CD4-positive, alpha-beta T cell (primary cell): ENCODE measurements at places on chromosomes 16 and 17.

DNA sequence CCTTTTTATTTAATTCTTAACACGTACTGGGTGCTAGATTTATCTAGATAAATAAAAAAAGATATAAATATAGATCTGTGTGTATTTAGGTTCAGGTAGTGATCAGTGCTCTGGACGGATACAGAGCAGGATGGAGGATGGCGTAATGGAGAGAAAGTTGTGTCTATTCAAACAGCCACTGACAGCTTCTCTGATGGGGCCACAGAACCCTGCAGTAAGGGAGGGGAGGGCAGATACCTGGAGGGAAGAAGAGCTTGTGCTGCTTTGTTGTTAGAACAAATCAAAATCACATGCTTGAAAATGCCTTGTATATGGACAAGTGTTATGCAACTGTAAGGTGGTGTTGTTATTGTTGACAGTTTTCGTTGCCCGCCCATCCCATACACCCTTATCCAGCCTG is 170.2 kb downstream of the UTP18 start:
- DNase-seq, result peak; percentile 38

DNA sequence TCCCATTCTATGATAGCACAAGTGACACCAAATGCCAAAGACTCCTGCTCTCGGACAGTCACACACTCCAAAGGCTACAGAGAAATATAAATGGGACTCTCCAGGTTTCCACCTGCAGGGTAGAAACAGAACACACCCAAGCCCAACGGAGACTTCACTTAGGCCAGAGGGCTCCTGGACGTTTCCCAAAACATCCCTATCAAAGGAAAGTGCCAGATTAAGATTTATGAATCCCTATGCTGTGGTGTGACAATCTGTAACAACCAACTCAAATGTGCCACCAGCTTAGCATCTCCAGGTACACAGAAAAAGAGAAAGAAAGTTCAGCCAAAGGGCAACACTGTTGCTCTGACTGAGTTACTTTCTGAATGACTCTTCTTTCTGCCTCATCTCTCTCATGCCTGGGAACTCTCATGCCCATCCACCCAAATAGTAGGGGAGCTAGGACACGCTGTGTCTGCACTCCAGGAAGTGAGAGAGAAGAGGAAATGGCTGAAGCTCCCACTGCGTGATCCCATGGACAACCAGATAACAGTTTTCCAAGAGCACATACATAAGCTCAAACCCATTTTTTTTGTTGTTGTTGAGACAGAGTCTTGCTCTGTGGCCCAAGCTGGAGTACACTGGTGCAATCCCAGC is 49.7 kb downstream of the SMG6 start:
- DNase-seq, result no peak

GRCh38 chr17:28118362-28118761 is 75.9 kb downstream of the NLK start:
- no peak for DNase-seq

GRCh38 chr17:77425791-77426641 is 285.2 kb downstream of the SEC14L1 start:
- peak; percentile 63 for DNase-seq

- no peak for DNase-seq
Measured at GRCh38 chr17:34799751-34800150, 161.5 kb downstream of the CCT6B start.

DNA sequence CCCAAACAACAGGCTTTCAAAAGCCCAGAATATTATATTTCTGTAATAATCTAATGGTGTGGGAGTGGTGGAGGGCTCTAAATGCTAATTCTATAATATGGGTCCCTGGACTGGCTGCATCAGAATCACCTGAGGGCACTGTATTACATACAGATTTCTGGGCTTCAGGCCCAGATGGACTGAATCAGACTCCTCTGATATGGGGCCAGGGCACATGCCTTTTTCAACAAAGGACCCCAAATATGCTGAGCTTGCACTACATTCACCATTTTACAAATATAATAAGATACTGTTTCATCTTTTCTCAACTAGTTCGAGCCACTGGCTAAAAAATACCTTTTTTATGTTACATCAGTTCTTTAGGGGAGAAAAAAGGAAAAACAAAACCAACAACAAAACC is 309.7 kb downstream of the MAP2K6 start:
- DNase-seq, result no peak

GRCh38 chr16:72120026-72120425 is 26.4 kb downstream of the DHX38 start:
- no peak for DNase-seq

GRCh38 chr17:35238821-35239220 is 4.1 kb upstream of the SLFN5 start:
- DNase-seq, result no peak

GRCh38 chr17:21517538-21518293 is 141.6 kb downstream of the KCNJ12 start:
- no peak for DNase-seq

DNA sequence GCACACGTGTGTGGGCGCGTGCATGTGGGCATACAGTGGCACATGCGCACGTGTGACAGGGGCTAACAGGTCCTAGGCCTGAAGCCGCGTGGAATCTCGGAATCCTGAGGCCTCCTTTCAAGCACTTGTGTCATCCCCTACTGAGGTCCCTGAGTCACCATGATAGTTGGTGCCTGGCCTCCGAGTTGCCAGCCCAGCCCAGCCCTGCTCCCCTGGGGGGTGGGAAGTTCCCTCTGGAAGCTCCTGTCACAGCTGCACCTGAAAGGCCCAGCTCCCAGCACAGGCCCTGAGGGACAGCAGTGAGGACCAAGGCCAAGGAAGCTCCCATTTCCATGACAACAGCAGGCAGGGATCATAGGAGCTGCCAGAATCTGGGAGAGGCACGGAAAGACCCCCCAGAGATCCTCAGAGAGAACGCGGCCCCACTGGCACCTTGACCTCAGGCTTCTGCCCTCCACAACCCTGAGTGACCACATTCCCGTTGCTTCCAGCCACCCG is 35.4 kb upstream of the ENPP7 start:
- DNase-seq, result no peak

DNA sequence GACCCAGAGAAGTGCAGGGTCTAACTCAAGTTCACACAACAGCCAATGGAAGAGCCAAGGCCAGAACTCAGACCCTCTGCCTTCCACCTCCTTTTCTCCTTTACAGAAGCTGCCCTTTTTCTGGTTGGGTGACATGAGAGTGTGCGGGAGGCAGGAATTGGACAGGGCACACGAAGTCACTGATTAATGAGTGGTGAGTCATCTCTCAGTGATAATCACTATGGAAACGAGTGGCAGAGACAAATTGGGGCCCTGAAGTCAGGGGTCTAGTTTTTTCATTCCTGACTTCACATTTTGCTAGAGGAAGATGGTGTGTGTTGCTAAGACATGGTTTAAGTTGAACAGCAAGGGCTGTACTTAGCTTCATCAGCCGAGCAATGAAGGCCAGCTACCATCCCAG is 312.7 kb upstream of the CCL2 start:
- no peak for DNase-seq

GRCh38 chr17:2712300-2713043 is 908 bp upstream of the CLUH start:
- no peak for DNase-seq

DNA sequence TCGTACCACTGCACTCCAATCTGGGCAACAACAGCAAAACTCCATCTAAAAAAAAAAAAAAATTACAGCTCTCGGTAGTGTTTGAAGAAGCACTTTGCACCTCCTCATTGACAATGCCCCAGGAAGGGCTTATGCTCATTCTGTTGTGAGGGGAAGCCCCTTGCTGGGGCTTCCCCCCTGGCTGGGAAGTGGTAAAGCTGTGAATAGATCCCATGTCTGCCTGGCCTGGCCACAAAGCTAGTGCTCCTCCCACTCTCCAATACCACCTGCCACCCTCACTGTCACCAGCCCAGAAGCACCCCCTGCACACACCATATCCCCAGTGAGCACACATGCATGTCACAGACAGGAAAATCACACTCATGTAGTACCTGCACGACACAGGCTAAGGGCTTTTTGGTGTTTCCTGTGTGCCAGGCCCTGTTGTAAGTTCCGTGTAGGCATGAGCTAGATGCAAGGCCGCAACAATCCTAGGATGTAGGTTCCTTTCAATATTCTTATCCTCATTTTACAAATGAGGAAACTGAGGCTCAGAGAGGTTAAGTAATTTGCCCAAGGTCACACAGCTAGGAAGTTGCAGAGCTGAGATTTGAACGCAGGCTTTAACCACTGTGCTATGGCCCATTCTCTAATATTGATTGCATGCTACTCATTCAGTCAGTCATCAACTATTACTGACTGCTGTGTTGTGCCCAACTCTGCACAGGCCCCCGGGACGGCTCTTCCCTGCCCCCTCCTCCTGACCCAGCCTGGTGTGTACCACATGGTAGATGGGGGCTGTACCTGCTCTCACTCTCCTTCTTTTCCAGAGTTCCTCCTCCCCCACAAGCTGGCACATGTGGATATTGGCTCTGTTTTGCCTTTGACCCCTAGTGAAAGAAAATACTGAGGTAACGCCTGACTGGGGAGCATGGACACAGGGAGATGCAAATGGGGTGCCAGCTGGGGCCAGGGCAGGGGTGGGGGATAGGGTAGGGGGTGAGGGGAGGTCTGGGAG is 11.9 kb upstream of the COL1A1 start:
- DNase-seq, result no peak

DNA sequence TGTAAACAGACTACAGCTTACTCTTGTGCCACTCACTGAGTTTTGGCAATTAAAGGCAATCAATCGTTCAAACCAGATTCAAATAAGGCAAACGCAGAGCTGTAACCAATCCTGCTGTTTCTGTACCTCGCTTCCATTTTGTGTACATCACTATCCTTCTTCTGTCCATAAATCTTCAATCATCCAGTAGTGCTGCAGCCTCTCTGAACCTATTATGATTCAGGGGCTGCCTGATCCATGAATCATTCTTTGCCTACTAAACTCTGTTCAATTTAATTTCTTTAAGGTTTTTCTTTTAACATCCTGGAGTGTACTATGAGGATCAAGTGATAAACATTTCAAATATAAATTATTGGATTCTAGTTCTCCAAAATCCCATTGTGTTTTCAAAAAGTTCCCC is 93.9 kb downstream of the CEP112 start:
- DNase-seq, result no peak

DNA sequence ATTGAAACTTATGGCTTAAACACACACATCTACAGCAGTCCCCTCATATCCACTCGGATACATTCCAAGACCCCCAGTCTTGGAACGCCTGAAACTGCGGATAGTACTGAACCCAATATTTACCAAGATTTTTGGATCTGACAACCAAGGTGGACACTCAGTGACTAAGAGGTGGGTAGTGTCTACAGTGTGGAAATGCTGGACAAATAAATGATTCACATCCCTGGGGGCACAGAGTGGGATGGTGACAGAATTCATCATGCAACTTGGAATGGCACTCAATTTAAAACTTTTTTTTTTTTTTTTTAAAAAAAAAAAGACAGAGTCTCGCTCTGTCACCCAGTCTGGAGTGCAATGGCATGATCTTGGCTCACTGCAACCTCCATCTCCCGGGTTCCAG is 54.2 kb upstream of the TRAP1 start:
- no peak for DNase-seq

- DNase-seq, result no peak
Measured at GRCh38 chr17:79892457-79893241, 53.4 kb upstream of the CBX4 start.

GRCh38 chr17:76987486-76988093 is 119.4 kb downstream of the MGAT5B start:
- DNase-seq, result no peak

DNA sequence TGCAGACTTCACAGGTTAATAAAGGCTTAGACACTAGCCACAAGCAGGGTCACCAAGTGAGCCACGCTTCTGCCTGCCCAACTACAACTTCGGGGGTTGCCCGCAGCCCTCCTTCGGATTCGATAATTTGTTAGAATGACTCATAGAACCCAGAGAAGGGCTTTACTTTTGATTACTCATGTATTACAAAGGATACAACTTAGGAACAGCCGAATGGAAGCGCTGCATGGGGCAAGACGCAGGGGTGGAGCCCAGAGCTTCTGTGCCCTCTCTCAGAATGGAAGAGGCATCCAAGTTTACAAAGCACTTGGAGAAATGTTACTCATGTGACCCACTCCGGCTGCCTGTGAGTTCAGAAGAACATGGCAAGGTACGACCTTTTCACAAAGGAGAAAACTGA is 7.5 kb upstream of the CDH5 start:
- DNase-seq, result no peak

DNA sequence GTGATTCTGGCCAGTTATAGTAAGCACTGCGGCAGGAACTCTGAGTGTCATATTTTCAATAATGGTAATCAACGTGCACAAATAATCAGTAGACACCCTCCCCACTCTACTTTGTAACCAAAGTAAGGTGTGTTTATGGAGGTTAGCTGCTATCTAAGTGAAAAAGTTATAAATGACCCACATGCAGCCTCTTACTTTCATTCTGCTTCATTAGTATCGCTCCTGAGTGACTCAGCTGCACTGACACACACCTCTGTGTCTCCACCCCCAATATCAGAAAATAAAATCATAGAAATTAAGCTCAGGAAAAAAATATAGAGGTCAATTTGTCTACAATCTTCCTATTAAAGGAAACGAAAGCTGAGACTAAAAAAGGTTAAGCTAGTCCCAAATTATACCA is 64.1 kb upstream of the TRAP1 start:
- DNase-seq, result no peak

DNA sequence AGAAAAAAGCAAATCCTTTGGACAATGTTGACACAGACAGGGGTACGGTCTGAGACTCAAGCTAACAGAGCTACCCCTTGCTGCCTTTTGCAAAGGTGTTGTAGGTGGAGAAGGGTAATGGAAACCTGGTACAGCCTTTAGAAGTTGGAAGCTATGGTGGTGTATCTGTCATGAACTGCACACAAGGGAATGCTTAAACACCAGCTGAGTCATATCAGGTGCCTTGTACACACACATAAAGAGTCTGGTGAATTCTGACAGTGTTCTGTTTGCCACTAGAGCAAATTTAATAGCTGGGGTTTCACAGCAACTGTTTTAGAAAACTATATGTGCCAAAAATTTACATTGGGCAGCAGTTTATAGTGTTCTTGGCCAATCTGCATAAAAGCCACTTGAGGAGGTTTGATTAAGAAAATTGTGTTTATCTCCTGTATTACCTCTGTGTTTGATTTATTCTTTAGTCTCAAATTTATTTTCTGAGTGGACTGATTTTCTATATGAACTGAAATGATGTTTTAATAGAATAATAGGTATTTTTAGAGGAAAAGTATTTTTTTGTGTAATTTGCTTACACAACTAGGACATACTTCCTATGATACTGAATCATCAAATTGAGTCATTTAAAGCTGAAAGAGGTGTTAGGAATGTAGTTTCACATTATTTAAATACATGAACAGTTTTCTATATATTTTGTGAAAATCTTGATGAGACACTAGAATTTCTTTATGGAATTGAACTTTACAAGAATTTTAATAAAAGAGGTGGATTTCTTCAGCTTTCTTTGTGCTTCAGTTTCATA is 136.9 kb downstream of the MAP2K6 start:
- DNase-seq, result no peak

DNA sequence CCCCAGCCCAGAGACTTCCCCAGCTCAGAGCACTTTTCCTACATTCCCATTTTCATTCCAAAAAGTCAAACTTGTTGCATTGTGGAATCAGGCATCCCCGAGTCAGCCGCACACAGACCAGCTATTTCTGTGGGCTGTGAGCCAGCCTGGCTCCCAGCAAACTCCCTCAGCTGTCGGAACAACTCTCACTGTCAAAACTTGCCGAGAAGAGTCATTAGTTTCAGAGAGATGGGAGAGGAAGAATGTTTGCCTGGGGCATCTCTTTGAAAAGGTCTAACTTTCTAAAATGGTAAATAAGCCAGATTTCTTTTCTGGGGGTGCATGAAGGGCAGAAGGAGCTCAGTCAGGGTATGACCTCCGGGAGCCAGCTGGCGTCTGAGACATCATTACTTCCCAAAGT is 280.0 kb downstream of the TMEM114 start:
- DNase-seq, result no peak
